ENCODE measurements at places on chromosomes 3 and 15. TPM values are rescaled to one million over a fixed set of nuclear protein-coding genes. Genes with fewer than 3 reads are reported as not detected.

DNA sequence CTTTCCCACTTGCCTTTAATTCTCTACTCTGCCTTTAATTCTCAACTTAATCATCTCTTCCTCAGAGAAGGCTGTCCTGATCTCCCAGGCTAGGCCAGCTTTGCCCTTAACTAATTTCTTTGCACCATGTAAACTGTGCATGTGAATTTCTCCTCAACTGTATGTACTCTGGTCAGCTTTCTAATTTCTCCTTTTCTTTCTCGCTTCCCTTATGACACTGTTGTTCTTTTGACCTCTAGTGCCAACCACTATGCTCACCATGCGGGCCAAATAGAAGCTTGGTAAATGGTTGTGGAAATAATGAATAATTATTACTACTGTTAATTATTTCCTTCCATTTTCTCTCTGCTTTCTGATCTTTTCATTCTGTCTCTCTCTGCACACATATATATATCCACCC is 269.0 kb upstream of the CRBN start:
- DNase-seq: no peak

GRCh38 chr15:78983146-78983918 is 38.5 kb upstream of the CTSH start:
- no peak for DNase-seq

Gene ZIC1
- not detected for total RNA-seq

DNA sequence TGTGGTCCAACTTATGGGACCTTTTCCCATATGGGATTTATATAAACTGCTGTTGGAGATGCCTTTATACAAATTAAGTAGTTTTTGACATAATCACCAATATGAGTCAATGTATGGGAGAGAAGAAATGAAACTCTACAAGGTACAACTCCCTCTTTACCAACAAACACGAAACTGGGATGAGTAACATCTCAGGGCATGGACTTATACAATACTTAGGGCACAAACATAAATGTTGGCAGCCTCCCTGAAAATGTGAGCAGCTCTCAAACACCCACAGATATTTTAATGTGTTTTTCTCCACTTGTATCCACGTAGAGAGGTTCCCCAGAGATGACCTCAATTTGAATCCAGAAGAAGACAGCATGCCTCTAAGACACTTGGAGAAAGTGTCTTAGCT is 161.6 kb downstream of the MAGI1 start:
- DNase-seq: no peak

- peak; percentile 45 for DNase-seq
These were observed 17.1 kb downstream of the CTXND1 start for GRCh38 chr15:80234883-80235282.
